ENCODE measurements at places on chromosomes 3 and 15.

GRCh38 chr15:68401496-68402431, 30.2 kb downstream of the ITGA11 start:
- no peak for DNase-seq

DNA sequence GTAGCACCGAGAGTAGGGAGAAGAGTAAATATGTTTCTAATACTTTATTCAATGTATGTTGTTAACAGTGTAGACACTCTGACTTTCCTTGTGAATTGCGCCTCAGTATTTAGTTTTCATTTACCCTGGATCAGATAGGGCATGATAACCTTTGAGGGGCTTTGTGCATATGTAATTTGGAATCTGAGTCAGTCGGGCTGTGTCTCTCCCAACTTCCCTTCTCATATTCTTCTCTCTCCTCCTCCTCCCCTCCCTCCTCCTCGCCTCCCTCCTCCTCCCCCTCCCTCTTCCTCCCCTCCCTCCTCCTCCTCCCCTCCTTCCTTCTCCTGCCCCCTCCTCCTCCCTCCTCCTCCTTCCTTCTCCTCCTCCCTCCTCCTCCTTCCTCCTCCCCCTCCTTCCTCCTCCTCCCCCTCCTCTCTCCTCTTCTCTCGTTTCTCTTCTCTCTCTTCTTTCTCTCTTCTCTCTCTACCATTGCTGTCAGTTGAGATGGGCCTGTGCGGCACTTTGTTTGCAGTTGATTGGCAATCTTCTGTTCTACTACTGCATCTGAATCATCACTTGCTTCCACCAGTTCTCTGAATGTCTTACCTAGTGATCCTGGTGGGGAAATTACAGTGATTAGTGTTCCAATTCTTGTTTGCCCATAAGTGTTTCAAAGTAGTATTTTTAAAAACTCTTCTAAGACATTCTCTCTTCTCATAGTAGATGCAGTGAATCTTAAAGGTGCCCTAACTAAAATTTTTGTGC, 162.3 kb downstream of the PGPEP1L start:
- no peak for DNase-seq

DNA sequence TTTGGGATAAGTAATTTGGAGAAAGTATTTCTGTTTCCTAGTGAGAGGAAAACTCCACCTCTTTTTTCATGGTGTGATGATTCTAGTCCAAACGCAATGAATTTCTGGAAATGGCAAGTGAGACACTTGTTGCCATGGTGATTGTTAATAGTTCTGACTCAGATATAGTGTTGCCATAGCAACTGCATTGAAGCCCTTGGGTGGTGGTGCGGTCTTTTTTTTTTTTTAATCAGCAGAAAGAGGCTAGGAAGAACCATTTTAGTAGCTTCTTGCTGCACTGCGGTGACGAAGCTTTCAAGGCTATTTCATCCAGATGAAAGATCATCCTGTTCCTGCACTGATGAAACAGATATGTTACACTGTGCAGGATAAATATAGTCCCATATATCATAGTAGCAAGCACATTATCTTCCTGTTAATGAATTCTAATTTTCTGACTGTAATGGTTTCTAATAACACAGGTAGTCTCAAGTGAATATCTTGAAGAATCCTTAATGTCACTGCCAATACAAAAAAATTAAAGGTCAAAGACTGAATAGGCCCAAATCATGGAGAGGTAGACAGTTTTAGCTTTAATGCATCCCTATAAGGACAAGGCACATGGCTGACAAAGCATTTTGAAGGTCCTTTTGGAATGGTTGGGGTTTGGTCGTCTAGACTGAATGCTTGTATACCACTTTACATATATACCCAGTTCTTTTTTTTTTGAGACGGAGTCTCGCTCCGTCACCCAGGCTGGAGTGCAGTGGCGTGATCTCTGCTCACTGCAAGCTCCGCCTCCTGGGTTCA, 125.1 kb upstream of the ZBTB20 start:
- no peak for DNase-seq

DNA sequence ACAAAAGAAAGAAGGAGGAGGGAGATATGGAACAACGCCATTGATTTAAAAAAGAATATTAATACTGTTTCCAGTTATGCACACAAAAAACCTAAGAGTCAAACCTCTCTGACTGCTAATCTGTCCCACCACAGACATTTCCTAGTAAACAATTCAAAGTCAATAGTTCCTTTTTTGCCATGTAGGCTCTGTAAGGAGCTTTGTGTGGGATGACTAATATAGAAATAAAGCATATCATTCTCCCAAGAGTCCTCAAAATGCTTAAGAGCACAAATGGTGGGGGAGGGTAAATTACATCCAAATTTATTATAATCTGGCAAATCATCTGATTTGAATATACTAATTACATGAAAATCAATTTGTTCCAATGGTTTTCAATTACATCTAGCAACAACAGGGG, 155.9 kb upstream of the CNTN4 start:
- no peak for DNase-seq

DNA sequence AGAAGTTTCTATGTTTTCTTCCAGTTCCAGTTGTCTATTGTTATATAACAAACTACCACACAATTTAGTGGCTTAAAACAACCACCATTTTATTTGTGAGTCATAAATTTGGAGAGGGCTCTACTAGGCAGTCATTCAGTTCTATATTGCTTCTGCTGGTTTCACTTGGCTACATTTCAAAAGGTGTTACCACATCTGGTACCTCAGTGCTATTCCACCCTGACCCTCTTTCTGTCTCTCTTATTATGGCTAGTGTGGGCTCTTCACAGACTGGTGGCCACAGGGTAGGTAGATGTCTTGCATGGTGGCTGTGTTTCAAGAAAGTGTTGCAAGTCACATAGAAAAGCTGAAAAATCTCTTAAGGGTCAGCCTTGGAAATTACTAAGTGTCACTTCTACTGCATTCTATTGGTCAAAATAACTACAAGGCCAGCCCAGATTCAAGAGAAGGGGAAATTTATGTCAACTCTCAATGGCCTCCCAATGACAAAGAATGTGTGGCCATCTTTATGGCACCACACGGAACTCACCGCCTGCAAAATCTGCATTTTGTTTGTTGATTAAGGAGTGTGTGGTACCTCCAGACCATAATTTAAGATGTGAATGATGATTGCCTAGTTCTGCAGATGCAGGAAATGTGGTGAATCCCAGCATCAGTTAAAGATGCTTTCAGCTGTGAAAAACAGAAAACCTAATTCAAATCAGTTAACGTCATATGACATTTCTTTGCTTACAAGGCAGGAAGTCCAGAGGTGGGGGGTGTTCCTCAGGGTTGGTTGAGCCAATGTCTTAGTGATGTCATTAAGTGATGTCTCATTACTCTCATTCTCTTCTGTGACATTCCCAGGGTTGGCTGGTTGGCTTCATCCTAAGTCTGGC, 105.8 kb upstream of the RASGRP1 start:
- DNase-seq, result no peak

DNA sequence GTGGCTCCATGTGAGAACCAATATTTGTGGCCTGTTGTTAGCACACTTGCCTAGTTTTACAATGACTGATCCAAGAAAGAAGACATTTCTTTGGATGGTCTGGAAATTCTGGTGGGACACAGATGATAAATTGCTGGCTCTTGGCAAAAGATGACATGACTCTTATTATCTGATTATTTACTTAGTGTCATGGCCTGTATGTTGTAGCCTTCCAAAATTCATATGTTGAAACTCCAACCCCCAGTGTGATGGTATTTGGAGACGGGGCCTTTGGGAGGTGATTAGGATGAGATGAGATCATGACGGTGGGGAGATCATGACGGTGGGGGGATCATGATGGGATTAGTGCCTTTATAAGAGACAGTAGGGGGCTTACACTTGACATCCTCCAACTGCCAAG, 30.0 kb upstream of the AKAP13 start:
- no peak for DNase-seq

DNA sequence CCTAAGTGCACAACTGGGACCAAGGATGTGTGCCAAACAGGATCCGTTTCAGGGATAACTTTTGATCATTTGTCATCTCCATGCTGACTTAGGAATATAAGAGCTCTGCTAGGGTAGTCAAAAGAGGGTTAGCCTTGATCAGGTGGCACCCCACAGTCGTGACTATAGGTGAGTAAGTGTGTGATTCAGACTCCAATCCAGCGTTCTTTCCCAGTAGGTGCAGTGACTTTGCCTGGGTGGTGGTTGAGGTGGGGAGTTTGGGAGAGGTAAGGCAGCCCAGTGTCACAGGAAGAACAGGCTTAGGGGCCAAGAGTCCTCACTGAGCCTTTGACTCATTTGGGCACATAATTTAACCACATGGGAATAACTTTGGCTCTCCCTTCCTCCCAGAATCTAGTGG, 51.0 kb downstream of the CHDH start:
- DNase-seq, result no peak

DNA sequence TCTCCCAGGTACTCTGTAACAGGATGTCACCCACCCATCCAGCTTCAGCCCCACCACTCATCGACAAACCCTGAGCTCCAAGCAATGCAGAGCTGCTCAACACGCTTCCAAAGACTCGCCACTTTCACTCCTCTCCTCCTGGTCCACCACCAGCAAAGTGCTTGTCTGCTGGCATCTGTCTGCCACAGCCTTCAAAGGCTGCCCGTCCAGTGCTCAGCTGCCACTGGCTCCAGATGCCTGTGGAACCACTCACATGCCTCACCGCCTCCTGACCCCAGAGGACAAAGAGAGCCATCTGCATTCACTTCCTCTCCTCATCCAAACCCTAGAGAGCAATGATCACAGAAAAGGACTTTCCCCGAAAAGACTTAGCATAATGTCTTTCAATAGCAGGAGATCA, 109.5 kb upstream of the OCA2 start:
- no peak for DNase-seq

DNA sequence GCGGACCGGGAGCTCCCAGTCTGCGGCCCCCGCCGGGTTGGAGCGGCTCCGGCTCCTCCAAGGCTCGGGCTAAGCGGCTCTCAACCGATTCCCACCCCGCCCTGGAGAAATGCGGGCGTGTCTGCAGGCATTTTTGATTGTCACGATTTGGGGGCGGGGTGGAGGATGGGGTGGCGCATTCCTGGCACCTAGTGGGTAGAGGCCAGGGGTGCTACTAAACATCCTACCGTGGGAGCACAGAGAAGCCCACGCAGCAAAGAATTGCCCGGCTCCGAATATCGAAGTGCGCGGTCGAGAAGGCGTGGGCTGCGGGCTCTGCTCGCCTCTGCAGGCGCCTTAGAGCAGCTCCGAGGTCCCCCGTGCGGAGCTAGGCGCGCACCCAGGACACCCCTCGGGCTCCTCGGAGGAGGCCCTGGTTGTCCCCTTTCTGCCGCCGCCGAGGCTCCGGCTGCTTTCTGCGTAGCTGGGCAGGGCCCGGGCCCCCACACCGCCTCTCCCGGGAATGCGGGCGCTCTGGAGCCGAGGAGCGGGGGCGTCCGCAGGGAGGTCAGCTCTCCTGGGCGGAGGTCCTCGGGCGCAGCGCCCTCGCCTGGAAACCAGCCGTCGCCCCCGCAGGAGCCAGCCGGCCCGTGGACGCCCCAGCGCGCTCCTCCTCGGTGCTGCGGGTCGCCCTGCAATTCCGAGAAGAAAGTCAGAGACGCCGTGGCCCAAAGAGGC, 16.5 kb upstream of the LAMP3 start:
- no peak for DNase-seq

GRCh38 chr15:100433304-100433703, 91.5 kb upstream of the ADAMTS17 start:
- DNase-seq, result no peak

- no peak for DNase-seq
These were observed 20.4 kb downstream of the ISG20 start for GRCh38 chr15:88658972-88659931.

DNA sequence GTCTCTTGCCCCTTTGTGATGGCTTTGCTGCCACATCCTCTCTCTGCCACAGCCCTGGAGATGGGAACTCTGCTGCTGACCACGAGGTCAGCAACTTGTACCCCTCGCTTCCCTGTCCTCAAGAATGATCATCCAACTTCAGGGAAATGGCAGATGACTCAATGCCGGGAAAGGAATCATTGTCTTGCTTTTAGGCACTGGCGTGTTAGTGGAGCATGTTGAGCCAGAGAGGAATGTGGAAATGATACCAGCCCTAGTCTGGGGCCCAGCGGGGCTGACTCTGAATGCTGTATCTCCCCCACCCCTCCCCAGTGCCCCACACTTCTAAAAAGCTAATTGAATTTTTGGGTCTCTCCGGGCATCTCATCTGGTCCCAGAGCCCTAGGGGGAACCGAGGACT, 184.9 kb upstream of the BHLHE40 start:
- no peak for DNase-seq

GRCh38 chr3:127789990-127790881, 32.1 kb downstream of the MGLL start:
- DNase-seq, result no peak

DNA sequence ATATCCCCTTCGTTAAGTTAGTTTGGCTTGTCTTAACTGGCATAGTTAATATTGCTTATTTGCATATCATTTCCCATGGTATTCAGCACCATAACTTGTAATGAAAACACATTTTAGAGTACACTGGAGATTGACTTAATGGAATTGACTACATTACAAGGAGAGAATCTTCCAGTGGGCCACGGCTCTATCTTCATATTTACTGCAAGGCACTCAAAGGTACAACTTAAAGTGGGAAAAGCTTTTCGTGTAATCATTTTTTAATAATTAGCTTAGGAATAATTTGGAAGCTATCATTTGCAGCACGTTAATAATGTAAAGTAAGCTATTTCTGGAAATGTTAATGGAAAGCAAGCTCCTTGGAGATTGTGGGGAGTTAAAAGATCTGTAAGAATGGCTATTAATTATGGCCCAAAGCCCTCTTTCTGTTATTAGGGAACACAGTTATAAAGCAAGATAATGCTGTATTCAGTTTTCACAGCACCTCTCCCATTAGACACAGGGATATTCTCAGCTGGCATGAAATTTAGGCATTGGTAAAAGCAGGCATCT, 551.5 kb upstream of the RGMA start:
- no peak for DNase-seq

- no peak for DNase-seq
These were observed 255.3 kb upstream of the ZPLD1 start for GRCh38 chr3:102179326-102180177.

- DNase-seq, result no peak
These were observed 12.2 kb upstream of the NCKIPSD start for GRCh38 chr3:48697952-48698351.

DNA sequence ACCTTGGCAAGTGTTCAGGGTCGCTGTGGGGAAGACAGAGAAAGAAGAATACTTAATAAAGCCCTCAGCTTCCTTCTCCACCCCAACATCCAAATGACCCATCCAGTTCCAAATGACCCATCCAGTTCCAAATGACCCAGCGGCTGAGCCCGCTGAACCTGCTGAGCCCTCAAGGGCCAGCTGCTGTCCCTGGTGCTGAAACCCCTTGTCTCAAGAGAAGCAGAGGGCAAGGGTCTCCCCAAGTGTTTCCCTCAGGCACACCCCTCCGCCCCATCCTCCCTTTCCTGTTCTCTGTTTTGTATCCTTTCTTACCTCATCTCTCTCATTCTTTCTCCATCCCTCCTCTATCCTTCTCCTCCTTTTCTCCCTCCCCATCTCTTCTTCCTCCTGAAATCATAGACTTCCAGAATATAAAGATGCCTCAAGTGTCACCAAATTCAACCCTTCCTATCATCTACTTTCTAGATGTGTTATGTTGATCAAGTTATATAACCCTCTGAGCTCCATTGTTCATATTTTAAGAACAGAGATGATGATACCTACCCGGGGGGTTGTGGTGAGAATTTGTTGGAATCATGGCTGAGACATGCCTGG, 29.0 kb downstream of the CCDC33 start:
- no peak for DNase-seq

GRCh38 chr15:67043939-67044771, 21.2 kb upstream of the SMAD3 start:
- DNase-seq, result no peak

- no peak for DNase-seq
These were observed 850.0 kb downstream of the DIPK2A start for GRCh38 chr3:144821583-144821982.

- no peak for DNase-seq
These were observed 27.4 kb upstream of the OR5K4 start for GRCh38 chr3:98326105-98326893.
